AG04450 (cell line): ENCODE measurements at places on chromosomes 13 and 19.

DNA sequence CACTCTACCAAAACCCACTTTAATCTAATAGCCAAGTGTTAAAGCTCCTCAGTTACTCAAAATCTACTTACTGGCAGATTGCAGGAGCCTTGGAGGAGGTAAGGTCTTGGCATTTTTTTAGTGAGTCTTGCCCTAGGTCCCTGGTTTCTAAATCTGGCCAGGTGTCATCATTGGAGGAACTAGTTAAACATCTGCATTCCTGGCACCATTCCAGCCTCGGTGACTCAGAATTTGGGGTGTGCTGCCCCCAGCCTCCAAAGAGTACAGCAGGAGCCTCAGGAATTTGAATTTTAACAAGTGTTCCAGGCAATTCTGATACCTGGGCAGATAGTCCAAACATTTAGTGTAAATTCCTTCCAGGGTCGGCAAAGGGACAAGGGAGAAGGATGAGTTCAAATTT is 37.4 kb downstream of the KLF5 start:
- no peak for DNase-seq

DNA sequence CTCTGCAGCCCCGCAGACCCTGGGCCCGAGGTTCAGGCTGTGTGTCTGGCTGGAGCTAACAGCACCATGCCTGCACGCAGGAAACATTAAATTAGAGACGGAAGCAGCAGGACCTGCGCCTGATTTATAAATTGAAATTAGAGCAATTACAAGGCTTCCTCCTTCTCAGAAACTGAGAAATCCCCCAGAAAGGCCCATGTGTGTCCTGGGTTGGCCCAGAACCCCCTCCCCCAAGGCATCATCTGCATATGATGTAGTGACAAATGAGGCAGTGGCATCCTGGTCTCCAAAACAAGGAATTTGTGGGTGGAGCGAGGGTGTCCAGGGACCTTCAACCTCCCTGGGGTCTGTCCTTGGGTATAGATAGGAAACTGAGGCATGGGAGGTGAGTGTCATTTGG is 27.2 kb upstream of the SEMA6B start:
- DNase-seq = no peak

DNA sequence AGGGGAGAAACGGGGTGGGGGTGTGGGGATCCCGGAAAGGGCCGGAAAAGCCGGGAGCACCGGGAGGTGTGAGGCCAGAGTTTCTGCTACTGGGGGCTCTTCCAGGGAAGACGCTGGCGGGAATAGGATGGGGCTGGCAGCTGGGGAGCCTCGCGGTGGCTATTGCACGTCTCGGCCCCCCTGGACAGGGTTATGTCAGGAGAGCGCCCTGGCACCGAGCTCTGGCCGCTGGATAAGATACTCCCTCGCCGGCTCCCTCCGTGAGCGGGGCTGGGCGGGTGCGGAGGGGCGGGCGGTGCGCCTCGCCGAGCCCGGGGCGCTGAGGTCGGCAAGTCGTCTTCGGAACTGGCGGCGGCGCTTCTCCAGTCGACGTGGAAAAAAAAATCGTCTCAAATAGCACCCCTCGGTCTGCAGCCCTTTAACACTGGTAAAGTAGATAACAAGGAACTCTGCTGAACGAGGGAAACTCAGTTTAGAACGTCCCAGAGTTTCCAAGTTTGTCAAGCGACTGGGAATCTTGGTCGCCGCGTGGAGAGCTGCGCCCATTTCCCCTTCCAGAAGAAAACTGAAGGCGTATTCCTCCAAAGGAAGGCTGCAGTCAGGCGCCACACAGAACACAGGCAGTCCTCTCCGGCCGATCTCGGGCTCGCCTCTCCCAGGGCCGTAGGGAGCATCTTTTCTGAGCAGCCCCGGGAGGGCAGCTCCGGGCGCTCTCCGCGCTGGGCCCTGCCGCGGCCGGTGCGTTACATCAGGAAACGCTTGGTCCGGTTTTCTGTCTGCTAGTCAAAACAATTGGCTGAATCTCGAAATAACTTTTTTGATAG is 115.1 kb downstream of the KCNRG start:
- DNase-seq = no peak

GRCh38 chr13:78054157-78054556 is 135.5 kb upstream of the EDNRB start:
- no peak for DNase-seq

DNA sequence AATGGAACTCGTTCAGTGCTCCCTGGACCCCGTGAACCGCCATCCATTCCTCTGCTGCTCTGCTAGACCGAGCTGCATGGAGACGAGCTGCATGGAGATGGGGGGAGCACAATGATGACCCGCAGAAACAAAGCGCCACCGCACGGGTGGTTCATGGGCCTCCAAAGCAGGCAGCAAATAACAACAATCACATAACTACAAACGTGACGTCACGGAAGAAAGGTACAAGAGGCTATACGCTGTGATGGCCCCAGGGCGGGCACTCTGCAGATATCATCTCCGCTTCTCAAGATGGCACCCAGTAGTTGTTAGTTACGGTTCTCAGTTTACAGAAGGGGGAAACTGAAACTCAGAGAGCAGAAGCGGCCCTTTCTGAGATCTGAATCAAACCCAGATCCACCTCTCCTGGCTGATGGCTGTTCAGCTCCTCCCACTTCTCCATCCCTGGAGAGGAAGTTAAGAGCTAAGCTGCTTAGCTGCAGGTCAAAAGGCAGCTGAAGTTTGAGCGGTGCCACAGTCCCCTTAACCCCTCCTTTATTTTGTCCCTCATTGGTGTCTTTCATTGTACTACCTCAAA is 1.7 kb downstream of the ATP13A1 start:
- no peak for DNase-seq

DNA sequence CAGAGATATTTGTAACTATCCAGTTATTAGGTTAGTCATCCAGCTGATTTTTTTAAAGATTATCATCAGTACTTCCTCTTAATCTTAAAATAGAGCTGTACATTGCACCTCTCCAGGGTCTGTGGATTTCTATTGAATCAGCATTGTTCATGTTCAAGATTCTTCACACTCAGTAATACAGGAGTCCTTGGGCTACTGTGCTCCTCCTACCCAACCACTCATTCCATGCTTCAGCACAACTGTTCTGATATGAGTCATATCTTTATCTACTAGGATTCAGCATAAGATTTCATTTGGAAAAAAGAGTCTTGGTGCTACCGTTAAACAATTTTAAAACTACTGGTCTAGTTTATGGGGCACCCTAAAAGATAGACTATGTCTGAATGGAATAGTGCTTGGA is 357.8 kb downstream of the DCT start:
- DNase-seq = peak; percentile 16

GRCh38 chr13:102793611-102794355 is 5.0 kb downstream of the POGLUT2 start:
- DNase-seq = no peak

DNA sequence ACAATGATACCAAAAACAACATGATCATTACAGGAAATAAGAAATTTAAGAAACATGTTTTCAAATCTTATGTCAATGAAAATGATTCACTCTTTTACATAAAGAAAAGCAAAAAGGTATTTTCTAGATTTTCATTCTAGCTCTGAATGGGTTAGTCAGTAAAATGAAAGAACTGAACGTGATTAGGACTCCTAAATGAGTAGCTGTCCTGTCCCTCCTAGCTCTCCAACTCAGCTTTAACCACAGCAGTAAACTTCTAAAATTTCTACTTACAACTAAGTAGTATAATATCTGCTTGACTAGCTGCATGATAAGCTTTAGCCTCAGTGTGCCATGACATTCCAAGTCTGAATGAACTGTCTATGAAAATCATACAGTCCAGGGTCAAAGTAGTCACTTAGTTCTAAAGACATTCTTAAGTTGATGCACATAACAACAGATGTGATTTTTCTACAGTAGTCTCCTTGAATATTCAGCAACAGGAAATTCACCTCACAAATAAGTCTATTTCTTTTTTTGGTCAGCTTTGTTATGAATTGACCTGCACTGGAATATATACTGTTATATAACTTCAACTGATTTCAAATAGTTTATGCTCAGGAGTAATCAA is 136.4 kb downstream of the MYCBP2 start:
- DNase-seq = no peak

DNA sequence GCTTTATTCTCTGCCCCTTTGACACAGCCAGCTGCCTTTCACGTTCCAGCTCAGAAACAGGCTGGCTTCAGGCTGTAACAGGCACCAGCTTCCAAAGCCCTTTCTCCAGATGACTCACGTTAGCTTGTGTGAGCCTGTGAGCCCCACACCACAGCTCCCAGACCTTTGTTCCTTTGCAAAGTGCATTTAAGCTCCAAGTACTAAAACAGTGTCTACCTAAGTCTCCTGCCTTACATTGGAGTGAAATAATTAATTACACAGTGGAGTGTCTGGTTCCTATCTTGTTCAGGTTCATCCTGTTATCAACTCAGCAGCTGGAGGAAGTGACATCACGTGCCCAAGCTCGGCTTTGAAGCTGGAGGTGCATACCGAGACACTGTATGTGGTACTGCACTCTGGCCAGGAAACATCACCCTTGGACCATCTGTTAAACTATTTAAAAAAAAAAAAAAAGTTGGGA is 475.8 kb downstream of the FOXO1 start:
- DNase-seq = no peak

- DNase-seq = no peak
Measured at GRCh38 chr13:46288570-46289259, 77.0 kb downstream of the LRRC63 start.

- no peak for DNase-seq
Measured at GRCh38 chr13:45895881-45896280, 44.3 kb upstream of the SIAH3 start.

- DNase-seq = no peak
Measured at GRCh38 chr19:29399804-29400203, 126.0 kb upstream of the VSTM2B start.

DNA sequence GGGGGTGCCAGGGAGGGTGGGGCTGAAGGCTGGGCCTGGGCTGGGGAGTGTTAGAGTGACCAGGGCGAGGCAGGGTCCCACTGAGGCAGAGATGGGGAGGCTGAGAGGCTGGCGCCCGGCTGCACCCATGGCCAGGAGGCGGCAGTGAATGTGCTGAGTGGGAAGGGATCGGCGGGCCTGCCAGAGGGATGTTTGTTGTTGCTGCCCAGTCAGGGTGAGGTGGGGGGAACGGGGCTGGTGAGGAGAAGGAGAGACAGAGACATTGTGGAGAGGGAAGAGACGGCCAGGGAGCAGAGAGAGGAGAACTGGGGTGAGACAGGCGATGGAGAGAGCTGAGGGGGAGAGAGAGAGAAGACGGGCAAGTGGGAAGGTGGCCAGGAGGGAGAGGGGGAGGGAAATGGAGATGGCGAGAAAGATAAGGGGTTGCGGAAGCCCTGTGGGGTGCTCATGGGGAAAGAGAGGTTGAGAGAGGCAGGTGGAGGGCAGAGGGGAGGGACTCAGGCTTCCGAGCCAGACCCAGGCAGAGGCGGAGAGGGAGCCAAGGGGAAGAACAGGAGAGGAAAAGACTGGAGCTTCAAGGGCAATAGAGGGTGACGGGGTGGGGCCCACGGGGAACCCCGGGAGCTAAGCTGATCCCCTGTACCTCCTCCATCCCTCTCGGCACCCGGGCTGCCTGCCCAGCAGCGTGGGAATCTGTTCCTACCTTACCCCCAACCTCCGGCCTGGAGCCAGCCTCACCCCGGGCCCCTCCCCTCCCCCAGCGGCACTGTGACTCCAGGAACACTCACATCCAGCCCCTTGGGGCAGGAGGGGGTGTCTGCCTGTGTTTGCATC is 690 bp upstream of the B3GNT8 start:
- DNase-seq = no peak

DNA sequence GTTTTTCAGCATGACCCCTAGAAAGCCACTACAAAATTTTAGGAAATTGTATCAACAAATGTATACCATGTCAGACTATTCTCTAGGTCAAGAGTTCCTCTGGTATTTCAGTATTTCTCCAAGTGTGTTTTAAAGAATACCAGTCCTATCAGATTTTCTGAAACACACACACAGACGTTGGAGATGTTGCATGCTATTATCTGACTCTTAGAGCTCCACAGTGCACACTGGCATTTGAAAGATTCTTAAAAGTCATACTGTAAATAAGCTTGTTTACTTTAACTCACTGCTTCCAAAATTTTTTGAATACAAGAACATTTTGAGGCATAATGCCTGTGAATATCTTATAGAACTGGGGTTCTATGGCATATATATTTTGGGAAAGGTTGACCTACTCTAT is 33.8 kb upstream of the VWA8 start:
- no peak for DNase-seq

DNA sequence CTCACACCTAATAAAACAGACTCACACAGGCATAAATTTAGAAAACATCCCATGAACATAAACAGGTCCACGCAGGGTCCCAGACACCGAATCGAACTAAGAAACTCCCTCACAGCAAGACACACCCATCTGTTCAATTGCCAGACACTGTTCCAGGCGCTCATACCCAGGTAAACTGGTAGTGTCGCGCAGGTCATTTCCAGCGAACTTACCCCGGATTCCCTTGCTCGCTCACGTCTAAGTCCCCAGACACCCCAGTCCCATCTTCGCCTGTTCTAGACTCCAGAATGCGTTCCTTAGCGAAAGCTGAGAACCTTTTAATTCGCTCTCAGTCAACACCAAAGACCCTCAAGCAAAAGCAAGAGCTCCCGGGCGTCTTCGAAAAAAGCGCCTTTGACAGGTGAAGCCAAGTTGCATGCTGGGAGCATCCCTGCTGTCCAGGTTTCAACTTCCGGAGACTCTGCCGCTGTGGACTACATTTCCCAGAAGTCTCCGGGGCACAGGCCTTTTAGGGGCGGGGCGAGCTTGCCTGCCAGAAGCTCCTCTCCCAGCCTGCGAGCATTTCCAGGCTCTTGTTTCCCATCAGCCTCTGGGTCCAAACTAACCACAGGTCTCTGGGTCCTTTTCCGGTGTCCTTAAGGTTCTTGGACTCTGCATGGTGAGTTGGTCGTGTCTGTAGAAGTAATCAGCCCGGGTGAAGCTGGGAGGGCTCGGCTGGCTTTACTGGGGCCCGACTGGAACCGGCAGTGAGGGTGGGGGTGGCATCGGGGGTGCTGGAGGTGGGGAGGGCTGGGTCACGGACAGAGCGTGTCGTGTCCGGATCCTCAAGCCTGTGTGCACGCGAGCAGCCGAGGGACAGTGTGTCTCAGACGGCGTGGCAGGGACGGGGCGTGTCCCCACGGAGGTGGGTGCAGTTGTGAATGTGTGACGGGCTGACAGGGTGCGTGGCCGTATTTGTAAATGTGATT is at the start of gene ZNF283:
TSS of gene ZNF283 (plus strand) at position 535 of the 968 bp plus-strand sequence. CDS start 6,184 bp downstream, outside the sequence.
- DNase-seq = peak; percentile 71

GRCh38 chr19:19372656-19373416 is 32.6 kb upstream of the GATAD2A start:
- DNase-seq = no peak

DNA sequence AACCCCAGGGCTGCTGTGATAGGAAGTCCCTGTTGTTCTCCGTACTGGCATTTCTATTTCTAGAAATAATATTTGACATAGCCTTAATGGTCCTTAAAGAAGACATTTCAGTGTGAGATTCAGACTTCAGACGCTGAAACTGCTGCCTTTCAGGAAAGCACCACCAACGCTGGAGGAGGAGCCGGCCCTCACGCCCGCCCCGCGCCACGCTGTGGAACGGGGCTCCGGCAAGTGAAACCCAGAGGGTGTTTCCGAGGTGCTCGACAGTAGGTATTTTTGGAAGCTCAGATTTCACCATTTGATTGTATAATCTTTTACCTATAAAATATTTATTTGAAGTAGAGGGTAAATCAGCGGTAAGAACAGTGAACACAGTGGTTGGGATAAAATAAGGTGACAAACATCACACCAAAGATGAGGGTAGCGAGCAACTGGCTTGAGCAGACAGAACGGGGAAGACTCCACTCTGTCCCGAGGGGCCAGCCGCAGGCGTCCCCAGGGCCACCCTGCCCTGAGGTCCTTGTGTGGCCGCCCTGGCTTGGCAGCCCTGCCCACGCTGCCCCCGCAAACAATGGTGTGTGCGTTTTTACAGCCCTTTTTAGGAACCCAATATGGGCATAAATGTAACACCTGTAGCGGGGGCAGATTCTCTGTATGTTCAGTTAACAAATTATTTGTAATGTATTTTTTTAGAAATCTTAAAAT is 85.6 kb upstream of the MCF2L start:
- DNase-seq = no peak
